Left lung (tissue), 14 donors: ENCODE measurements at places on chromosomes 3 and 15. TPM values are rescaled to one million over a fixed set of nuclear protein-coding genes. Genes with fewer than 3 reads are reported as not detected.

The RETNLB gene
- not detected for polyA plus RNA-seq

The NLGN1 gene
- 5.9 TPM for polyA plus RNA-seq

The C3orf80 gene
- 6.4 TPM for polyA plus RNA-seq

GRCh38 chr3:27686642-27687041, 35.5 kb downstream of the EOMES start:
- no peaks in the 10 kb centered on the region for H3K27me3 ChIP-seq
- DNase-seq = no peak
- no peak overlapping the region for H3K4me3 ChIP-seq
- H3K4me1 ChIP-seq = no peaks in the 10 kb centered on the region
- H3K36me3 ChIP-seq = no peaks in the 10 kb centered on the region

DNA sequence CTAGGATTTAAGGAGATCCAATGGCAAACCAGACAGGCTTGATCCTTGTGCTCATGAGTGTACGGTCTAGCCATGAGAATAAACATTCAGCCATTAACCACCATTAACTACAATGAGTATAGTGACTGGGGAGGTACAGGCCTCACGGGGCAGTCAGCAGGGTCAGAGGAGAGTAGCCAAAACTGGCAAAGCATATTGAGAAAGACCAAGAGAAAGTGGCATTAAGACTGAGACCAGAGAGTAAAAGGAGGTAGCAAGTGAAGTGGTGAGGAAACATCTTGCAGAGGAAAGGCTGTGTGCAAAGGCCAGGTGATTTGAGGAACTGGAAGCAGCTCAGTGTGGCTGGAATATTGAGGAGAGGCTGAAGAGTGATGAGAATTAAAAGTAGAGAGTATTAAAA, 407.2 kb upstream of the LMCD1 start:
- no peak overlapping the region for H3K4me3 ChIP-seq
- no peaks in the 10 kb centered on the region for H3K36me3 ChIP-seq
- H3K27ac ChIP-seq = no peak overlapping the region
- no peak for DNase-seq

GRCh38 chr15:67611370-67612369, 69.2 kb downstream of the MAP2K5 start:
- H3K27me3 ChIP-seq = no peaks in the 10 kb centered on the region
- H3K4me3 ChIP-seq = no peak overlapping the region
- no peaks in the 10 kb centered on the region for H3K4me1 ChIP-seq

DNA sequence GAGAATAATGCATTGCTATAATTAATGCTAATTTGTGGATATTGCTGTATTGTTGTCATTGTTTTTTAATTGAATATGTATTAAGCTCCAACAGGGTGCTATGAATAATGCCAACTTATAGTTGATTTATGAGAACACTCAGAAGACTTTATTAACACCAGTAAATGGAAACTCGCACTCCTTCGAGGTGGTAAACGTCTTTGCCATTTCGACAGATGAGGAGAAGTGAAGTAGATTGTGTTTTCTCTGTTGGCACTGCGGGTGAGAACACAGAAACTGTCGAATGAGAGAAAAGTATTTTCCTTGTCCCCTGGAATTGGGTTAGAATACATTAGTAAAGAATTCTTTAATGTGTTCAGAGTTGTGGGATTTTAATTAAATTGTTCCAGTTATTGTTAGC, 354.5 kb downstream of the LPP start:
- DNase-seq = no peak
- H3K4me3 ChIP-seq = no peak overlapping the region
- peaks cover 36% of the 10 kb centered on the region for H3K4me1 ChIP-seq
- no peaks in the 10 kb centered on the region for H3K27me3 ChIP-seq
- no peaks in the 10 kb centered on the region for H3K36me3 ChIP-seq

DNA sequence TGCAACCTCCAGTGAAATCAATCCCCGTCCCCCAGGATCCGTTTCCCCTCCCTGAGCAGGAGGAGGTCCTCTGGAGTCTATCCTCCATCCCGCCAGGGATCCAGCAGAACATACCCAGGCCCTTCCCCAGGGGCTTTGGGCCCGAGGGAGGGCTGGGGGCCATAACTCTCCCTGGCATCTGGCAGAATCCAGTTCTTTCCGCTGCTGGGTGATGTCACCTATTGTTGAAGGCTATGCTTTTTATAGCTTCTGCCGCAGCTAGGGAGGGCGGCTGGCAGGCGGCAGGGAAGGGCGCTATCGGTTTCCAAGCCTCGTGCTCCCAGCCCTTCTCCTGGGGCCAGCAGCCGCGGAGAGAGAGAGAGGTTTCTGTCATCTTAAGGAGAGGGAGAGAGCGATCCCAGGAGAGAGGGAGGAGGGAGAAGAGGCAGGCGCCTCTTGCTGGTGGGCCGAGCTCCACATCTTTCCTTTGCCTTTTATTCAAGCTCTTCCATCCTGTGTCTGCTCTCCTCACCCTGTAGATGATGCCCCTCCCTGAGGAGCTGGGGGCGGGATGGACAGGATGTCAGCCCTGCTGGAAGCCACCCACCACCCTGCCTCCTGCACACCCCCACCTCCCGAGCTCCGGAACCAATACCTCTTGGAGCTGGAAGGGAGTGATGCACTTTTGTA, 120.1 kb downstream of the ANP32A start:
- no peak overlapping the region for H3K4me3 ChIP-seq
- H3K27ac ChIP-seq = peak overlapping the region; percentile 33
- no peaks in the 10 kb centered on the region for H3K36me3 ChIP-seq
- peaks cover 13% of the 10 kb centered on the region for H3K27me3 ChIP-seq
